ENCODE measurements at places on chromosomes 16 and 17.

- no peak for DNase-seq
Measured at GRCh38 chr17:20133517-20133916, 124.4 kb downstream of the SPECC1 start.

- DNase-seq, result no peak
Measured at GRCh38 chr16:54946909-54947308, 16.2 kb downstream of the IRX5 start.

GRCh38 chr16:68825427-68825826 is 17.9 kb upstream of the TANGO6 start:
- DNase-seq, result no peak

- DNase-seq, result no peak
Measured at GRCh38 chr17:72162569-72162968, 41.7 kb downstream of the SOX9 start.

DNA sequence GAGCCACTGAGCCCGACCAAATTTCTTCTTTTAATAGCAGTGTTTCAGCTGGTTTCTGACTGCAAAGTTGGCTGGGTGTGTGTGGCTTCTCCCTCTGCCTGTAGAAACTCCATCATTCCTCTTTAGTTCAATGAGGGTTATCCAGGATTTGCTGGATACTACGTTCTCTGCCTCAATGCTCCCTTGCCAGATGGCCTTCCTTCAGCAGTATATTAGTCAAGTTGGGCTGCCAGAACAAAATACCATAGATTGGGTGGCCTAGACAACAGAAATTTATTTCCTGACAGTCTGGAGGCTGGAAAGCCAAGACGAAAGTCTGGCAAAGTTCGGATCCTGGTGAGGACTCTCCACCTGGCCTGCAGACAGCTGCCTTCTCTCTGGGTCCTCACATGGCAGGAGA is 103.7 kb downstream of the NOG start:
- no peak for DNase-seq

GRCh38 chr17:45656527-45657181 is 127.5 kb upstream of the CRHR1 start:
- DNase-seq, result no peak

DNA sequence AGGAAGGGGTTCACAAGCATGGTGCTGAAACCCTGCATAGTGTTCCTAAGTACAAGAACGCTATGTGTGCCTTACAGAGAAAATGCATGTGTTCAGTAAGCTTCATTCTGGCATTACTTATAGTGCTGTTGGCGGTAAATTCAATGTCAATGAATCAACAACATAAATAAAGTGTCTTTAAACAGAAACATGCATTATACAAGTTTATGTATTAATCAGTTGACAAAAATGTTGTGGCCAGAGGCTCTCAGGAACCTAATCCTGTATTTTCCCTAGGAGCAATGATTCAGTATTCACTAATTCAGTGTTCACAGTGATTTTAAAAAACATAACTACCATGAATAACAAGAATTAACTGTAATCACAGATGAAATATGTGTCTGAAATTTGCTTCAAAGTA is 47.1 kb upstream of the MYOCD start:
- DNase-seq, result no peak

GRCh38 chr16:86934581-86935375 is 356.4 kb downstream of the FOXL1 start:
- no peak for DNase-seq

DNA sequence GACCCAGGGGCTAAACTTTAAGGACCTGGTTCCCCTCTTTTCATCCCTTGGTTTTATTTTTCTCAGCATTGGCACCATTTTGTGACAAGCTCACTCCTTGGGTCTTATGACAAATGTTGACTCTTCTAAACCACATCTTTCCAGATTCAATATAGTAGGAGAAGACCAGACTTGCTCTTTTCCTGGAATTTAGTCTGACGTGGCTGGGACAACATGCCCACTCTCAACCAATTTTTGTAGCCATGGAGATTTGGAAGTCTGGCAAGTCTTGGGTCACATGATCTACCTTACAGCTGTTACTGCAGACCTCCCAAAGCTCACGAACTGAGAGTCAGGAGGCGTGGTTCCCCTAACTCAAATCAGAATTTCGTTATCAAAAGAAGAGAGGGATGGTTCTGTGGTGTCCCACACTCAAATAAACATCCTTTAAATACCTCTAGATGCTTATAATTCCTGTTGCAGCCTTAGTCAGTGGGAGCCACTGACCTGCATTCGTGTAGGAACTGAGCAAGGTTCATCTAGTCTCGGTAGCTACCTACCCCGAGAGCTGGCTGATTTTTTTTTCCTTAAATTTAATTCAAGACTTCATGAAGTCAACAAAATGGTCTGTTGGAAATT is 683.5 kb downstream of the MAF start:
- no peak for DNase-seq

GRCh38 chr16:4500272-4500671 is 24.1 kb downstream of the HMOX2 start:
- DNase-seq, result no peak

DNA sequence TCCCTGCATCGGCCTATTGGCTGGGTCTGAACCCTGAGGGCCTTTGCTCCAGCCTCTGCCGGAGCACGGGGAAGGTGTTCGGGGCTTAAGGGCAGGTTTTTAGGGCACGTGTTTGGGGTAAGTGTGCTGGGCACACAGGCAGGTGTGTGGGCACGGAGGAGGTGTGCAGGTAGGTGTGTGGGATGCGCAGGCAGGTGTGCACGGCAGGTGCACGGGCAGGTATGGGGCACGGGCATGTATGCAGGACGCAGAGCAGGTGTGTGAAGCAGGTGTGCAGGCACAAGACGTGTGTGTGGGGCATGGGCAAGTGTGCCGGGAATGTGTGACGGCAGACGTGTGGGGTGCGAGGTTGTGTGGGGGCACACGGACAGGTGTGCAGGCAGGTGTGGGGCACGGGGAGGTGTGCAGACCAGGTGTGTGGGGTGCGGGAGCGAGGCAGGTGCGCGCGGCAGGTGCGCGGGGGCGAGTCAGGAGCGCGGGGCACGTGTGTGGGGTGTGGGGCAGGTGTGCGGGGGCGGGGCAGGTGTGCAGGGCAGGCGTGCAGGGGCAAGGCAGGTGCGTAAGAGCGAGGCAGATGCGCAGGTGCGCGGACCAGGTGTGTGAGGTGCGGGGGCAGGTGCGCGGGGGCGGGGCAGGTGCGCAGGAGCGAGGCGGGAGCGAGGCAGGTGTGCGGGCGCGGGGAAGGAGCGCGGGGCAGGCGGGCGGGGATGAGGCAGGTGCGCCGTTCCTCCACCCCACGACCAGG is 28.6 kb upstream of the METRNL start:
- no peak for DNase-seq

DNA sequence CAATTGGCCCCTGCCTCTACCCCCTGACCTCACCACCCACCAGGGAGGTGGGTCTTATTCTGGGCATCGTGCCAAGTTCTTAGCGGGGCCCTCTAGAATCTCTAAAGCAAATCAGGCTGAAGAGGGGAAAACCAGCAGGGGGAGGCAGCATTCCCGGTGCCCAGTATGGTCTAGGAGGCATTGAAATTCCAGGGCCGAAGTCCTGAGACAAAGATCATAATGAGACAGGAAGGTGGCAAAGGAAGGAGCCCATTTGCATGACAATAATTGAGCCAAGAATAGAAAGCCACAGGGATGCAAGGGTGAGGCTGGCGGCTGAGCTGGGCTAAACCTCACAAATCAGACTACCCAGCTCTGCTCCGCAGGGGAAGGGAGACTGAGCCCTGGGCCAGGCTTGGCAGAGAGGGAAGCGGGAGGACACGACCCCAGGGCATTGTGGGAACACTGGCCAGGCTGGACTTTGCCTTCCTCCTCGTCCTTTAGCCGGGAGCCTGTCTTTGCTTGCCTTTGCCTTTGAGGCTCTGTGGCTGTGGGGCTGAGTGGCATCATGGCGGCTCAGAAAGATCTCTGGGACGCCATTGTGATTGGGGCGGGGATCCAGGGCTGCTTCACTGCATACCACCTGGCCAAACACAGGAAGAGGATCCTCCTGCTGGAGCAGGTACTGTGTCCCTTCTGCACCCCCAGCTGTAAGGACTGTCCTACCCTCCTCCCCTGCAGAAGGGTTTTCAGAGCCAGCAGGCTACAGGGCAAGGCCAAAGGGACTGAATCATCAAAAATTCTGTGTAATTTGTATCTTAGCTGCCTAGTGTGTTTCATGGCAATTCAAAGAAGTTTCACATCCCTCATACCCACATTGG is at the start of gene PIPOX:
PIPOX (plus strand) TSS at position 463 of the 860 bp plus-strand sequence; CDS start at position 548, 85 bp downstream.
- DNase-seq, result no peak

- no peak for DNase-seq
Measured at GRCh38 chr16:76926595-76926994, 264.4 kb upstream of the MON1B start.
